ENCODE measurements at places on chromosomes 7 and 10.

DNA sequence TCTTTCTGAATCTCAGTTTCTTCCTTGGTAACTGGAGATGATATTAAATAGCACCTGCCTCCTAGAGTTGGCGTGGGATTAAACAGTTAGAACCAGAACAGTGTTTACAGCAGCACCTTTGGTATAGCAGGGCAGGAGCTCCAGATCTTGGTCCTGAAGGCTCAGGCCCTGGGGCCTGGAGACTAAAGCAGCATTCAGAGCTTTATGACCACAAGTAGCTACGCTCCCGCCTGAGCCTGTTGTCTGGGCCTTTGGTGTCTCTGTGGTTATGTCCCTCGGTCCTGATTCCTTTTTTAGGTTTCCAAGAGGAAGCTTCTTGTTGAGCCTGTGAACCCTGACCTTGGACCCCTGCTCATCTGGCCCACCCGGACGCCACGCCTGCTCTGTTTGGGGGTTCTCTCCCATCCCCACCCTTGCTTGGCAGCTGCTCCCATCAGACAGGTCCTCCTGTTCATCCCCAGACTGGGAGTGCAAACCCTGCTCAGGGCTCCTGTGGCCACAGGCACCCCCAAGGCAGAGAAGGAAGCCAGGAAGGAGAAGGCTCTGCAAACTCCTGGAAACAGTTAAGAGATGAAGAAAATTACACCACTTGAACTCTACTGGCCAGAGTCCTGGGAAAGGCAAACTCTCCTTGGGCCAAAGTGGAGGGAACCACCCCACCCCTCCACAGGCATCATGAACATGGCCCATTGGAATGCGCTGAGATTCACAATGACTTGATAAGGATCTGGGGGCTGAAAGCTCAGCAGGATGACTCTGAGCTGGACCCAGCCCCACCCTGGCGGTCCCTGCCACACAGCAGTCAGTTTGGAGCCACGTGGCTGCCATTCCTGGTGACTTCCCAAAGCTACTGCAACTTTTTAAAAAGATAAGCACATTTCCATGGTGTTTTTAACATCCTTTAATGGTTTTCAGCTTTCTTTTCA is 50.1 kb upstream of the TMEM72 start:
- DNase-seq = peak; percentile 36

DNA sequence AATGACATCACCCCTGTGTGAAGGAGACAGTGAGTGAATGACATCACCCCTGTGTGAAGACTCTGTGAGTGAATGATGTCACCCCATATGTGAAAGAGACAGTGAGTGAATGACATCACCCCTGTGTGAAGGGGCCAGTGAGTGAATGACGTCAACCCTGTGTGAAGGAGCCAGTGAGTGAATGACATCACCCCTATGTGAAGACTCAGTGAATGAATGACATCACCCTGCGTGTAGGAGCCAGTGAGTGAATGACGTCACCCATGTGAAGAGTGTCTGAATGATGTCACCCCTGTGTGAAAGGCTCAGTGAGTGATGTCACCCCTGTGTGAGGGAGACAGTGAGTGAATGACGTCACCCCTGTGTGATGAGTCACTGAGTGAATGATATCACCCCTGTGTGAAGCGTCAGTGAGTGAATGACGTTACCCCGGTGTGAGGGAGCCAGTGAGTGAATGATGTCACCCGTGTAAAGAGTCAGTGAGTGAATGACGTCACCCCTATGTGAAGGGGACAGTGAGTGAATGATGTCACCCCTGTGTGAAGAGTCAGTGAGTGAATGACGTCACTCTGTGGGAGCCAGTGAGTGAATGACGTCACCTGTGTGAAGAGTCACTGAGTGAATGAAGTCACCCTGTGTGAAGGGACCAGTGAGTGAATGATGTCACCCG is 478.1 kb downstream of the PTPRN2 start:
- DNase-seq = no peak

DNA sequence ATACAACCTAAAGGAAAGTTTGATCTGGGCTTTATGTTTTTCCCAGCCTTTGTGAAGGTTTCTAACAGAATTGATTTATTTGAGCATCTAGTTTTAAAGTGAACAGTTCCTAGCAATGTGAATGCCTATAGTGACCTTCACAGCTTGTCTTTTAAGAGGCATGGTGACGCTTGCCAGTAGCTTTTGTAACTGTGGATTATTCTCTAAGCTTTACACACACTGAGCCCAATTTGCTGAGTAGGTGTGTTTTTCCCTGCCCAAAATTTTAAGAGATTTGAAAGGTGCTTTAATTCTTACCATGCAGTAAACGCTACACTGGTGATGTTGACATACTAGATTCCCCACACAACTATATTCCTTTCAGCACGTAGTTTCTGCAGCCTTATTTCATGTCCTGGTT is 420.2 kb upstream of the AKR1E2 start:
- no peak for DNase-seq

- no peak for DNase-seq
Observed at GRCh38 chr10:102515724-102516123, 12.0 kb downstream of the SUFU start.

DNA sequence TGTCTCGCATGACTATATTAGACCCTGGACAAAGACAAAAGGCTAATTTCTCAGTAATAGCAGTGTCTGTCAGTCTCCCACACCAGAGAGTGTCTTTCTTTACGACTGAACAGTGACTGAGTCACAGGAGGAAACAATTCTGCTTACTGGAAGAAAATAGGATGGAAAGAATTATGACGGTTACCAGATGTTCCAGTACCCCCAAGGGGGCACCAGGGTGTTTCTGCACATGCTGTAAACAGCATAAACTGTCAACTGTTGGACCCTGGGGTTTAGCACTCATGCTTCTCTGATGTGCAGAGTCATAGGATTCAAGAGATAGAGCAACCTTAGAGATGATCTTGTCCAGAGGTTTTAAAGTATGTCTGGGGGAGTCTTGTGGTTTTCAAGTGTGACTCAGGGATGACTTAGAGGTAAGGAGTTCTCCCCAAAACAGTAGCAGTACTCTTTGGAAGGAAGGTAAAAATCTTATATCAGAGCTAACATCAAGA is 291.7 kb downstream of the THSD7A start:
- peak; percentile 65 for DNase-seq

GRCh38 chr10:7317786-7318446 is 92.9 kb downstream of the SFMBT2 start:
- DNase-seq = no peak

GRCh38 chr10:30390207-30390606 is 41.1 kb upstream of the MTPAP start:
- no peak for DNase-seq

DNA sequence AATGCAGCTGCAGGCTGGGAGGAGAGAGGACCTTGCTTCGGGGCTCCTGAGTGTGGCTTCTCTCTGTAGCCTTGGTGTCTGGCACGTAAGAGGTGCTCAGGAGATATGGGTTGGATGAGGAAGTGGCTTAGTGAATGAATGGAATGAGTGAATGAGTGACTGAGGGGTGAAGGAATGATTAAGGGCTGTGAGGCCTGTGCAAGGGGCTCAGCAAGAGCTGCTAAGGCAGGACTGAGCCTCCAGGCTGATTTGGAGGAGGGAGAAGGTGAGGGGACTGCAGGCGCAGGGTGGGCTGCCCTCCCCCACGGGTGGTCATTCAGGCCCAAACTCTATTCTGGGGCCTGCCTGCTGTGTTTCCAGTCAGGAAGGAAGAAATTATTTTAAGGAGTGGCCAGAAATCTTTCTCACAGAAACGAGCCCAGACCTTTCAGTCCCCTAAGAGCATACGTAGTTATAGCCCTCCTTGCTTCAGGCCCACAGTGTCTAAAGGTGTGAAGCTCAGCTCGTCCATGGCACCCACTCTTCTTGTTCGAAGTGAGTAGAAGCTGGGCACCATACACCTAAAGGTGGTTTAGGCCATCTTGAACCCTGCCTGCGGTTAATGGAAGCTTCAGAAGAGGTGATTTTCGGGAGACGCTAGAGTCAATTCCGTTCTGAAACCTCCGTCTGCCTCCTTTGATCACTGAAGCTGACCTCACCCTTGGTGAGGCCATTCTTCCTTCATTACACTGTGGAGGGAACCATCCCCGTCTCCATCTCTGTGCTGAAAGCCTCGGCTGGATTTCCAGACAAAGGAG is 49.5 kb upstream of the SAMD8 start:
- no peak for DNase-seq

- DNase-seq = peak; percentile 41
Observed at GRCh38 chr7:36473454-36474282, 84.0 kb downstream of the ANLN start.

GRCh38 chr7:120467676-120468075 is 194.7 kb downstream of the KCND2 start:
- DNase-seq = no peak

GRCh38 chr7:37448636-37449361 is at the start of gene ELMO1:
Gene ELMO1 (minus strand): TSS chr7:37448864. CDS start chr7:37342690, 106,174 bp downstream.
- DNase-seq = peak; percentile 78

GRCh38 chr10:1807196-1807595 is 69.9 kb upstream of the ADARB2 start:
- DNase-seq = no peak

GRCh38 chr7:92785923-92786322 is 50.5 kb downstream of the CDK6 start:
- DNase-seq = peak; percentile 47

DNA sequence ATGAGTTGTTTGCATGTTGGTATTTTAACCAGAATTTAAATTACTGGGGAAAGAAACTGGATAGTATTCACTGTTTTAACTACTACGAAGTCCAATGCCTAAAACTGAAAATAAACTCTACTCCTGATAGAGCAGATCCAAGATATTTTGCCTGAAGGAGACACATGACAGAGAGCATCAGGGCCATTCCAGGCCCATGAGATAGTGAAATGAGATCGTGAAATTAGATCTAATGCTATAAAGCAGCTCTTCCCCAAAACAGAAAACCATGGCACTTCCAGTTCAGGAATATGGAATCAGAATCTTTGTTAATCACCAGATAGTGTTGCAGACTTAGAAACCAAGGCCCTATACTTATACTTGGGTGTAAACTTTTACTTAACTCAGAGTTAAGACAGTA is 124.3 kb upstream of the CACNA2D1 start:
- no peak for DNase-seq

DNA sequence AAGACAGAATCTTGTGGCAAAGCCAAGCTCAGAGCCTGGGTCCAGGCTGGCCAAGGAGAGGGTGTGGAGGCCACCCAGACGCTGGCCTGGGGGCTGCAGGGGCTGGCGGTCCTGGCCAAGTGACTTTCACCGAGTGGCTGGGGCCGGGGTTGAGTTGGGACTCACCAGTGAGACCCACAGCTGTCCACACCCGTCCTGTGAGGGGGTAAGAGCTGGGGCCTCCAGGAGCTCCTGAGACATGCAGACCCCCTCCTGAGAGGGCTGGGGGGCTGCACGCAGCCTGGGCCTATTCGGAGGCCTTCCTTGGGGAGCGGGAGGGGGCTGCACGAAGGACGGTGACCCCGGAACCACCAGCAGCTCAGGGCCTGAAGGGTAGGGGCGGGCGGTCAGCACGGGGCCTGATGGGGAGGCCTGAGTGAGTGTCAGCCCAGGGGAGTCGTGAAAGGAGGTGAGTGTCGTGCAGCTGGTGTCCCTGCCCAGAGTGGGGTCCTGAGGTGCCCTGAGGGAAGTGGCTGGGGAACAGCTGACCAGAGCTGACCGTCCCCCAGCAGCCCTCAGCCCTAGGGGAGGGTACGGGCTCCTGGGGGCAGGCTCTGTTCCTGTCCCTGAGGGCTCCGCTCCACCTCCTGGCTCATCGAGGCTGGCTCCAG is 100.9 kb downstream of the FOXL3 start:
- DNase-seq = no peak

DNA sequence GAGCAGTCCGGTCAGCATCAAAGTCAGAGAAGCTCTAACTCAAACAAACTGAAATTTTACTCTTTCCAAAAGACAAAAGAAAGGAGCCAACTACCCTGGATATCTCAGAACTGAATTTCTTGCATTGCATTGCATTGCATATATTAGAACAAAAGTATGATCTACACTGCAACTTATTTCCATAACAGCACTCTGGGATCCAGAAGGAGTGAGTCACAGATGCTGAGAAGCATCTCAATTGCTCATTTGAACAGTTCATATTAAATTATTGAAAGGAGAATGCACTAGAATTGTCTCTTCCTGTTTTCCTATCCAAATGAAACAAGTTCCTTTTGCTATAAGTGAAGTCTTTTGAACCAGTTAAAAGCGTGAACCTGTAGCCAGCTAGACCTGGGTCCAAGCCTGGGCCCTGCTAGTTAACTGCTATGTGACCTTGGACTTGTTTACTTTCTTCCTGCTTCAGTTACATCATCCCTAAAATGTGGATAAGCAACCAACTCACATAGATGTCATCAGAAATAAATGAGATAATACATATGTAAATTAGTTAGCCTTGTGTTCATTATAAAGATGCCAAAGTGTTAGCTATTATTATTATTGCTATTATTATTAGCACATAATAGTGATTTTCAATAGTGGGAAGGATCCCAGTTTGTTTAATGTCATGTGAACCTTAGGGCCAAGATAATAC is 184.1 kb downstream of the CREB5 start:
- DNase-seq = peak; percentile 22

- DNase-seq = no peak
Observed at GRCh38 chr7:22499044-22499443, 944 bp downstream of the STEAP1B start.

DNA sequence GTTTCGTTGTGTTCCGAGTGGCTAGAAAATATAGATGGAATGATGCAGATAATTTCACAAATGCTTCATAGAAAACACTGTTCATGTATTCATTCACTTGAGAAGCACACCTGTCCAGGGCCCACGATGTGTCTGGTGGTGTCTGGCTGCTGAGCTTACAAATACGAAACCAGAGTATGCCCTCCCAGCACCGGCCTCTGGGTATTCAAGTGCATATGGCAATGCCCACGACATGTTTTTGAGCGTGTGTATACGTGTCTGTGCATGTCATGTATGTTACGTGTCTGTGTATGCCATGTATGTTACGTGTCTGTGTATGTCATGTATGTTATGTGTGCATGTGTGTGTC is 37.9 kb downstream of the IL2RA start:
- DNase-seq = no peak

Measured in kidney tubule cell (primary cell).